ENCODE measurements at places on chromosomes 5 and 9. TPM values are rescaled to one million over a fixed set of nuclear protein-coding genes. Genes with fewer than 3 reads are reported as not detected.

Gene CDX1
- not detected for total RNA-seq

Gene SMIM33
- total RNA-seq = not detected

Gene CFAP157
- total RNA-seq = not detected

Gene ZCCHC10
- 12.5 TPM for total RNA-seq

Gene SNX24
- 14.5 TPM for total RNA-seq

Gene DNAI1
- not detected for total RNA-seq

Gene THBS4
- total RNA-seq = 82.8 TPM

Gene C5orf46
- total RNA-seq = not detected

Gene PCDHGA6
- total RNA-seq = 11.1 TPM

Gene ADRB2
- 3.8 TPM for total RNA-seq

Gene NDFIP1
- 86.7 TPM for total RNA-seq

Gene NTRK2
- 5.0 TPM for total RNA-seq

Gene CCDC183
- total RNA-seq = 3.4 TPM

Gene ZDHHC12
- 24.5 TPM for total RNA-seq

Gene PRR7
- total RNA-seq = 2.2 TPM

Gene SLC24A2
- 0.04 TPM for total RNA-seq

Gene SPINK13
- total RNA-seq = not detected

Gene HCN1
- total RNA-seq = 1.3 TPM

Gene SLC4A9
- total RNA-seq = not detected

Gene BASP1
- 12.9 TPM for total RNA-seq

Gene SH3RF2
- total RNA-seq = 0.27 TPM

Gene COL15A1
- total RNA-seq = 80.5 TPM

Gene CRHBP
- 2.3 TPM for total RNA-seq

Gene MARCOL
- not detected for total RNA-seq

Gene F12
- not detected for total RNA-seq

Gene PDLIM7
- total RNA-seq = 863 TPM

Gene INSL4
- not detected for total RNA-seq

Gene DPYSL3
- total RNA-seq = 475 TPM

Gene PIGO
- 10.4 TPM for total RNA-seq

Gene SOHLH1
- not detected for total RNA-seq
